A549 treated with CpdA at 1 μM for 4 hours (cell line): ENCODE measurements at places on chromosomes 16 and 17. TPM values are rescaled to one million over a fixed set of nuclear protein-coding genes. Genes with fewer than 3 reads are reported as not detected.

The ARL5C gene
- total RNA-seq: not detected in 5 replicates

The ACAP1 gene
- 1.9 to 7.2 TPM (median 3.1 TPM) in 5 replicates for total RNA-seq

The FOXC2 gene
- 1.6 to 2.2 TPM (median 2.1 TPM) in 5 replicates for total RNA-seq

The SLC12A3 gene
- total RNA-seq: not detected in 5 replicates

The CKLF gene
- 60.3 to 70.7 TPM (median 62.7 TPM) in 5 replicates for total RNA-seq

The TPSG1 gene
- total RNA-seq: 0.08 to 0.16 TPM in 2 of 5 replicates, not detected in the others

The NPIPB6 gene
- 1.3 to 3.3 TPM (median 2.1 TPM) in 5 replicates for total RNA-seq

The ZFPM1 gene
- total RNA-seq: 5.8 to 8.8 TPM (median 8.7 TPM) in 5 replicates

The SERPINF2 gene
- 1.3 to 2.2 TPM (median 2.0 TPM) in 5 replicates for total RNA-seq

The KATNB1 gene
- total RNA-seq: 19.1 to 22.7 TPM (median 21.3 TPM) in 5 replicates

The CMIP gene
- 91.3 to 122 TPM (median 107 TPM) in 5 replicates for total RNA-seq

The ADGRG1 gene
- total RNA-seq: 161 to 247 TPM (median 200 TPM) in 5 replicates

The PTGES3L gene
- 0.55 to 0.99 TPM (median 0.84 TPM) in 5 replicates for total RNA-seq

The C16orf86 gene
- 0.11 to 0.17 TPM (median 0.14 TPM) in 3 of 5 replicates, not detected in the others for total RNA-seq

The ACADVL gene
- 353 to 465 TPM (median 434 TPM) in 5 replicates for total RNA-seq

The ARHGAP44 gene
- total RNA-seq: 2.3 to 3.4 TPM (median 3.2 TPM) in 5 replicates

The TCAP gene
- total RNA-seq: 0.64 to 1.7 TPM (median 1.1 TPM) in 5 replicates
